ENCODE measurements at places on chromosomes 7 and 10.

DNA sequence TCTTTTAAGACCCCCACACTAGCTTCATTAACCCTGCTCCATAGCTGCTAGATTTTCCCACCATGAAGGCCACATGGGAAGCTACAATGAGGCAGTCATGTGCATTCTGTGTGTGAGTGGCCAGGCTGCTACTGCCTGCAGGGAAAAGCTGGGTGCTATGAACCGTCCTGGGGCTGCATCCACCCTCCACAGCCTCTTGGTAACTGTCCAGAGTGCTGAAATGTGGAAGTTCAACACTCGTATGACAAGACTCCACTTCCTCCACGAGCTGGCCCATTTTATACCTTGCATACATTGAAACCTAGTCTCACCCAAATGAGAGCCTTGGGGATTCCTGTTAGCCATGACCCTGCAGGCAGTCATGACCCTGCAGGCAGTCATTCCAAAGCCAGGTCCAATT is 59.4 kb downstream of the CUZD1 start:
- no peak for DNase-seq

DNA sequence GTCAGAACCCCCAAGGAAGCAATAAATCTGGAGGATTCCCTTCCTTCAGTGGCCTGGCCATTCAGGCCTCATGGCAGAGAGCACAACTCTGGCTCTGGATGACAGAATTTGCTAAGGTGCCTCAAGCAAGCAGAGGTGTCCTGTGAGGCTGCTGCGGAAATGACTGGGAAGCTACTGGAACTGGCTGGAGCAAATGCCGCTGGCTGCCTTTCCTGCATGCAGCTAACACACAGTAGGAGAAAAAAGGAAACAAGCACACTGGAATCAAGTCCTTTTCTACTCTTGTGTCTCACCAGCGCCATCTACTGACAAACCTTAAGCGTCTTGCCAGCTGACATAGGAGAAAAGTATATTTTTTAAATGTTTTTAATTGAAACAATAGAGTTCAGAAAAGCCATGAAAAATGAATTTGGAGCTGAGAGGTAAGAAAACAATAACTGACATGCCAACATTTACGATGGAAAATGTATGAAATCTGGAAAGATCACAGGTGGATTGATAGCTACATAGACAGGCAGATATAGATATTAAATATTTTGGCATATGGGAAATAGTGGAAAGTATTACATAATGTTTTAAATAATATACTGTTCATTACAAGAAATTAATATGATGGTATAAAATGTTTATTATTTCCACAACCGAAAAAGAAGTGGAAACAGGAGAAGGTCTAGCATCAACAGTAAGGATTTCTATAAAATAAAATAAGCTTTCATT is 951.6 kb downstream of the ANKRD7 start:
- no peak for DNase-seq

GRCh38 chr10:7340179-7340874 is 70.5 kb downstream of the SFMBT2 start:
- DNase-seq: no peak

GRCh38 chr7:17022920-17023319 is 141.1 kb upstream of the AGR3 start:
- DNase-seq: no peak
